ENCODE measurements at places on chromosomes 7 and 10.

GRCh38 chr7:73572767-73573186 is 5.6 kb downstream of the TBL2 start:
- DNase-seq: no peak

DNA sequence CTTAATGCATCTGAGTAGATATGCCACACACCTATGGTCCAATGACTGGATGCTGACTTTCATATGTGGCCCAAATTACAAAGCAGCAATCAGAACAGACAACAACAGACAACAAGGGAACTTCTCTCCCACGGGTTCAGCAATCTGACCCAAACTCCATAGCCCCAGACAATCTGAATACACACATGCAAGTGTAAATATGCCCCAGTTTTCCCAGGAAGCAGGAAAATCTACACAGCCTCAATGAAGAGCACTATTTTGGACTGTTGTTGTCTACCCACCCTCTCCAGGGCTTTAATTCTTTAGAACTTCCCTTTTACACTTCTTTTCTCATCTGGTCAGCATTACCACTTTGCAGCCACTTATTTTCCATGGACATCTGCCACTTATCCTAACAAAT is 2.0 kb upstream of the CCNY start:
- no peak for DNase-seq

DNA sequence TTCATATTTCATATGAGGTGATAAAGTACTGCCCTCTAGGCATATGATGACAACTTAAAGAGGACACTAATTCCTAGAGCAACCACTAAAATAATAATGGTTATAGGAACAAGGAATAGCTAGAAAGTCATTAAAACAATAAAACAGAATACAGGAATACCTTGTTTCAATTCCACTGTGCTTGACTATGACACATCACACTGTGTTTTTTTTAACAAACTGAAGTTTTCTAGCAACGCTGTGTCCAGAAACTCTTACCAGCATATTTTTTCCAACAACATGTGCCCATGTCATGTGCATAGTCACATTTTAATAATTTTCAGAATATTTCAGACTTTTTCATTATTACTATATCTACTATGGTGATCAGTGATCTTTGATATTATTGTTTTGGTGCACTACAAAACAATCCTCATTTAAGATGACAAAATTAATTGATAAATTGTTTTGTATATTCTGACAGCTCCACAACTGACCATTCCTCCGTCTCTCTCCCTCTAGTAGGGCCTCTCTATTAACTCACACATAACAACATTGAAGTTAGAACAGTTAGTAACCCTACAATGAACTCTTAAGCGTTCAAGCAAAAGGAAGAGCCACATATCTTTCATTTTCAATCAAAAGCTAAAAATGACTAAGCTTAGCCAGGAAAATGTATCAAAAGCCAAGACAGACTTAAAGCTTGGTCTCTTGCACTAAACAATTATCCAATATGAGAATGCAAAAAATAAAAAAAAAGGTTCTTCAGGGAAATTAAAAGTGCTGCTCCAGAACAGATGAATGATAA is 85.8 kb downstream of the SNX13 start:
- DNase-seq: no peak

GRCh38 chr10:61812052-61812721 is 89.3 kb upstream of the ARID5B start:
- no peak for DNase-seq

- DNase-seq: no peak
Measured at GRCh38 chr10:13382703-13383398, 34.8 kb upstream of the SEPHS1 start.

Measured in T-cell (primary cell).